ENCODE measurements at places on chromosomes 1 and 21. TPM values are rescaled to one million over a fixed set of nuclear protein-coding genes. Genes with fewer than 3 reads are reported as not detected.

Gene KIF26B
- total RNA-seq = 0.06 TPM

Gene CCDC27
- total RNA-seq = not detected

Gene TDRD5
- total RNA-seq = 0.05 TPM

Gene VPS72
- 78.2 TPM for total RNA-seq

Gene PTPN22
- not detected for total RNA-seq

Gene MATN1
- 0.10 TPM for total RNA-seq

Gene PPIAL4G
- total RNA-seq = not detected

Gene ZBTB7B
- 52.9 TPM for total RNA-seq

Gene KCNQ4
- total RNA-seq = 0.27 TPM

Gene PTPN14
- total RNA-seq = 10.7 TPM

Gene MEX3A
- total RNA-seq = 2.2 TPM

Gene H6PD
- 4.6 TPM for total RNA-seq

Gene HENMT1
- total RNA-seq = 4.4 TPM

Gene PCBP3
- total RNA-seq = 1.2 TPM

Gene ILDR2
- total RNA-seq = not detected

Gene HES3
- total RNA-seq = not detected

Gene STUM
- not detected for total RNA-seq

Gene SH2D5
- 16.5 TPM for total RNA-seq

Gene NR1I3
- not detected for total RNA-seq

Gene SYT6
- 0.13 TPM for total RNA-seq

Gene C1QB
- total RNA-seq = not detected

Gene PHC2
- 103 TPM for total RNA-seq

Gene THEM5
- total RNA-seq = not detected

Gene OR4F16
- not detected for total RNA-seq

Gene NES
- 1.1 TPM for total RNA-seq

Gene CLCN6
- total RNA-seq = 6.3 TPM

Gene APOBEC4
- not detected for total RNA-seq

Gene TNFRSF4
- total RNA-seq = not detected

Gene LHX8
- total RNA-seq = 1.3 TPM

Gene TMEM269
- total RNA-seq = 0.15 TPM

Gene CHAF1B
- total RNA-seq = 12.1 TPM
